ENCODE measurements at places on chromosomes 2 and 18.

DNA sequence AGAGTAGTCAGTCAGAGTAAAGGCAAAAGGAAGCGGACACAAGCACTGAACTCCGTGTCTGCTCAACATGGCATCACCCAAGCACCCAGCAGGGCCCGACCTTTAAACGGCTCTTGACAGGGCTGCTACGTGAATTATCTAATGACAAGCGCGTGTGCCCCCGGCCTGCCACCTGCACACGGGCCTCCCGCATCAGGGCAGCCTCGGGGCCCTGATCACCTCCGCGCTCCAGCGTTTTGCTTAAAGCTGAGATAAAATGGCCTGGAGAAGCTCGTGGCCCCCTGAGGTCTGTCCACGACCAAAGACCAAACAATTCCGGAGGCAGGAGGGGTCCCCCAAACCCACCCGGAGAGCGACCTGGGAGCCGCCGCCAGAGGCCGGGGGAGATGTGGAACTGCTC is 376 bp downstream of the NDUFA10 start:
- DNase-seq, result no peak

- no peak for DNase-seq
Observed at GRCh38 chr2:65165558-65165957, 35.7 kb upstream of the RAB1A start.

DNA sequence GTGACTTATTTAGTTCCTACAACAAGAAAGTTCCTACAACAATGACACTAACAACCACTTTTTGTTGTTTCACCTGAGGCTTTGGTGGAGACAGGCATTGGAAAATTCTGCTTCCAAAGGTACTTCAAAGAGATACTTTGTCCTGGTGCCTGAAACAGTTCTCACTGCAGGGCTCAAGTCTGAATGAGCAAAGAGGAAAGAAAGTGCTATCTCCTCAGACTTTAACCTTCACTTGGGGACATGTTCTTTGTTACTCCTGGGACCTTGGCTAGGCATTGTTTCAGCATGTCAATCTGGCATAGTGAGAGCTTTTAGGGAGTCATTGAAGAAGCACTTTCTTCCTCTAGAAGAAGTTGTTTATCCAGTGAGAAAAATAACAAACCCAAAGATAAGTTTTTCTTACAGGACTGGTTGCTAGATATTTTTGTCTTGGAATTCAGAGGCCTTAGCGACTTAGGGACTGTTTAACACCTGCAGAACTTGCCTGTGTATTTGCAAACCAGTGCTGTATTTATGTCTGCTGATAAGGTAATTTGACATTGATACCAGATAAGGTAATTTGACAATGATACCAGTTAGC is 12.2 kb downstream of the MDH1 start:
- no peak for DNase-seq

GRCh38 chr2:191691898-191692297 is 14.0 kb downstream of the NABP1 start:
- DNase-seq, result no peak

- DNase-seq, result no peak
Observed at GRCh38 chr2:108776475-108776874, 10.1 kb upstream of the CCDC138 start.

DNA sequence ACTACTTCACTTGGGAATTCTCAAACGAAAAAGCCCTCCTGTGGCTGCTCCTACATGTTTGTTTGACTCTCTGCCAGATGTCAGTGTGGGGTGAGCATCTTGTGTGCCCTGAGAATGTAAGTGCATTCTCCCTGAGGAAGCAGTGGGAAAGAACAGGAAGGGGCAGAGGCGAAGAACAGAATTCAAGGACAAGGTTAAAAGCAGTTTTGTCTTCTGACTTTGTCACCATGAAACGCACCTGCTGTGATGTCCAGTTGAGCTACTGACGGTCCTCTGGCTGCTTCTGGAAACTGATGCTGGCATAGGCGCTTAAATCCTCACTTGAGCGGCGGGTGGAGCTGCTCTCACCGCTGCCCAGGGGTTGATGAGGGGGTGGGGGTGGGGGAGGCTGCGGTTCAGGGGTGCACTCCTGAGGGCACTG is 4.9 kb downstream of the IRS1 start:
- DNase-seq, result no peak

- DNase-seq, result no peak
Observed at GRCh38 chr2:85950743-85951142, 62.0 kb upstream of the ST3GAL5 start.

DNA sequence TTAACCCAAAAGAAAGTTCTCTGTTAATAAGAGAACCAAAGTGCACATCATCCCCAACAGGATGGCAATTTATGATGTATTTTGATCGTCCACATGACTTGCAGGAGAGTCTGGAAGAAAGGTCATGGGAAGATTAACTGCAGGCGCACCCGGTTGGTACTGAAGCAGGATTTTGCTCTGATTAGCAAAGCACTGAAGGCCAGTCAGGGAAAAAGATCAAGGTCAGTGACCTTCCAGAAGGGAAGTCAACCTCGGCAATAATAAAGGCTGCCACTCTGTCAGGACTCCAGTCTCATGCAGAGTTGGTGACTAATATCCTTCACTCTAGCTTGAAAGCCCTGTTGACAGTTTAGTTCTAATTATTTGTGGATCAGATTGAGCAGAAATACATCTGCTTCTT is 432.7 kb upstream of the RAB12 start:
- DNase-seq, result no peak

GRCh38 chr18:45023519-45023918 is 342.8 kb downstream of the SETBP1 start:
- DNase-seq, result no peak

- no peak for DNase-seq
Observed at GRCh38 chr2:29629495-29629894, 291.9 kb downstream of the ALK start.

DNA sequence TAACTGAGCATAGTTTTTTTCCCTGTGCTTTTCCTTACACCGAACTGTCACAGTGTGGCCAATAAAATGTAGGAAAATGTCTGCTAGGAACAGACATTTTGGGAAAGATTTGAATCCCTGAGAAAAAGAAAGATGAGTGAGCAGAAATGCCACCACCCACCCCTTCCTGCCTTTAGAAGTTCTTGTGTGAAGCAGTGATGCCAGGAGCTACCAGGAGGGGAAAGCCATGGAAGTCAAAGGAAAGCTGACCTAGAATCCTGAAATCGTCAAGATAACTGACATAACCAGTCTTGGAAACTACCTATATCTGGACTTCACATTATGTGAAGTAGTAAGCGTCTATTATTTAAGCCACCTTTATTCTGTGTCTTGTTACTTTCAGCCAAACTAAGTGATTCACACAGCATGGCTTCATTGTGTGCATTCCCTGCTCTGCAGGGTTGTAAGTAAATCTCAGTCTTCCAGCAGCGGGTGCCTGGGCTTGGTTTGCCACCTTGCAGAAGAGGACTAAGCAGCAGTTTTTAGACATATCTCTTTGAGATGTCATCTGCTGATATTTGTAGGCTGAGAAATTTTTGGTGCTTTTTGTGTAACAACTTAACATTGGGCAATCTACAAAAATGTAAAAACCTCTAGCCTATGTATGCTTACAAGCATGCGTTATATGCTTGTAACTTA is 11.2 kb upstream of the SPRED2 start:
- DNase-seq, result no peak

DNA sequence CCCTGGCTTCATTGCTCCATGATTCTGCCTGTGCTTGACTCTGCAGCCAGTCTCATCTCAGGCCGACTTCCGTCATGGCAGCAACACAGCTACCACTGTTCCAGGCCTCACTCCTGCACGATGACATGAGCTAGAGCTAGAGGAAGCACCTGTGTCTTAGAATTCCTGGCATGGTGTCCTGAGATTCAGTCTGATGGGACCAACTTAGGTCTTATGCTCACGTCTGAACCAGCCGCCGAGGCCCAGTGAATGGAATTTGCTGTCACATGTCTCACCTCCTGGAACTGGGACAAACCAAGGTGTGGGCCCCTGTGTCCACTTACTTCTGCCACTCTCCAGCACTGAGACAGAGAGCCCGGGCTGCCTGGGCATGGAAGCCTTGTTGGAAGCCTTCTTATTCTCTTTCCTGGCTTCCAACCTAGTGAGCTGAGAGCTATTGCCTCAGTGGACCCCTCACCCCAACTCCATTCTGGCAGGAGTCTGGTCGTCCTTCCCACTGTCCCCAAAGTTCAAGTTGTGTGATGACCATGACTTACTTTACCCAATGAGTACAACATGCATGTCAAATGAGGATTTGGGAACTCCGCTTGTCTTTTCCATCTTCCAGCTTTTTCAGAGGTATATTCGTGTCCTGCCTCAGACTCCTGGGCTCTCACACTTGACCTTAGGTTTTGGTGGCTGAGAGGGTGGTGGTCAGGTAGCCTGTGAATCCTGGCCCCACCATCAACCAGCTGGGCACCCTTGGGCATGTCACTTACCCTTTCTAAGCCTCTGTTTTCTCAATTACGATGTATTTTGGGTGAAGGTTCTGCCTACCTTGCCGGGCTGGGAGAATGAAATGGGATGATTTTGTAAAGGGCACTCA is 39.1 kb upstream of the HS6ST1 start:
- DNase-seq, result no peak
